GM04503 (cell line): ENCODE measurements at places on chromosomes 12 and 14.

GRCh38 chr12:26836201-26836600, 3.2 kb upstream of the ITPR2 start:
- no peak for DNase-seq

DNA sequence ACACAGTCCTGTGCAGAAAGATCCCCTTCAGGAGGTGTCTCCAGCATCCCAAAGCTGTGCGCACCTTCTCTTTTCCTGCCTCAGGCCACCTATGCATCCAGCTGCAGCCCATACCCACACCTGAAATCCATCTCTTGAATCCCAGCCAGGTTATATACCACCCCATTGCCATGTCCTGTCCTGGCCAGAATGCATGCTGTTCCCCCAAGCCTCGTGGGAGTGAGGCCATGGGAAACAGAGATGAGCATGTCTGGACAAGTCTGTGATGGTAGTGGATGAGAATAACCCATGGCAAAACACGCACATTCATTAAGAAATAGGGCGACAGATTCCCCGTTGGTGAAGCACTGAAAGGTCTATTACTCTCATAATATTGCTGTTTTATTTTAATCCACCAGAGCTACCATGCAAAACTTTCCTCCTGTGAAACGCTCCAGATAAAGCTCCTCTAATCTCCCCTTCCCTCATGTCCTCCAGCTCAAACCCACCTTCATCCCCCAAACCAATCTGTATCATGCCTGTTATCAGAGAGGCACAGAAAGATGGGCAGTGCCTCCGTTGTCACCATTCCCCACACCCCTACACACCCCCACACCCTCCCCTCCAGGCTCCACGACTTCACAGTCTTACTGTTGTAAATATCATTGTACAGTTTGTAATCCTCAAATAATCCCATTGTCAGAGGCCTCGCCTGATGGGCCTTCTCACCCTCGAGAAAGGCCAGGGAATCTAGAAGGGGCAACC, 97.5 kb upstream of the FKBP4 start:
- no peak for DNase-seq

GRCh38 chr12:92446083-92446460, 256.7 kb upstream of the PLEKHG7 start:
- DNase-seq: no peak

DNA sequence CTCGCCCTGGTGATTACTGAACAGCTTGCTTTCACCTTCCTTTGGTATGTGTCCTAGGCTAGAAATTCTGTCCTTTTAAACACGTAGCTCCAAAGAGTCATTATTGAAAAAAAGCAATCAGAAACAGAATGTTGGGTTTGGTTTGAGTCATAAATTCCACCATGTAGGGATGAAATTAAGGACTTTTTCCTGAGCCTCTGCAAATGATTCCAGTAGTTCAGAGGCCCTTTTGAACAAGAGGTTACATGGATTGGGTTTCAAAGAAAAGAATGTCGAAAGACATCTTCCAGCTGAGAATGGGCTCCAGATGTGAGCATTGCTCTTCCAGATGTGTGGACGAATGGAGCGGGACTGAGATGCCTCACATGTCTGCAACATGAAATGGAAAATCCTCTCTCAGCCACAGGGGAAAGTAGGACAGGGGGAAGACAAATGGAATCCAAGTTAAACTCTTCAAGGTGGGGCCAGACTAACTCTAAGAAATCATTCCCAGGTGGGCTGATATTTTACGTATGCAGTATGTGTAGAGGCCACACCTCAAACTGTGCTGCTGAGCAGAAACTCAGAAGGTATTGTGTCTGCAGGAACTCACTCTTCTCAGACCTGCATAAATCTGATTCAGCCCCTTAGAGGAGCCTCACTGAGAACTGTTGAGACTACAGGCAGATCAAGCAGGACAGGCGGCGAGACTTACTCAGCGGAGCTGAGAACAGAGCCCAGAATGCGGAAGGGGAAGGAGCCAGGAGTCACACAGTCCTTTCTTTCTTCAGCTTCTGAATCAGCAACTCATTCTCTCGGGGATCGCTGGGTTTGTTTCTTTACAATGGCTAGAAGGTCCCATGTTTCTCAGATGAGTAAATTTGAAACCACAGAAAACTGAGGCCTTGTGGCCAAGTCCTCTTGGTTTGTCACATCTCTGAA, 23.3 kb upstream of the EMP1 start:
- DNase-seq: peak; percentile 95

GRCh38 chr12:9066755-9067423, 48.8 kb downstream of the A2M start:
- no peak for DNase-seq
